ENCODE measurements at places on chromosomes 1 and 21. TPM values are rescaled to one million over a fixed set of nuclear protein-coding genes. Genes with fewer than 3 reads are reported as not detected.

CD1B gene
- not detected for total RNA-seq

OPTC gene
- not detected for total RNA-seq

AIRE gene
- not detected for total RNA-seq

DNA sequence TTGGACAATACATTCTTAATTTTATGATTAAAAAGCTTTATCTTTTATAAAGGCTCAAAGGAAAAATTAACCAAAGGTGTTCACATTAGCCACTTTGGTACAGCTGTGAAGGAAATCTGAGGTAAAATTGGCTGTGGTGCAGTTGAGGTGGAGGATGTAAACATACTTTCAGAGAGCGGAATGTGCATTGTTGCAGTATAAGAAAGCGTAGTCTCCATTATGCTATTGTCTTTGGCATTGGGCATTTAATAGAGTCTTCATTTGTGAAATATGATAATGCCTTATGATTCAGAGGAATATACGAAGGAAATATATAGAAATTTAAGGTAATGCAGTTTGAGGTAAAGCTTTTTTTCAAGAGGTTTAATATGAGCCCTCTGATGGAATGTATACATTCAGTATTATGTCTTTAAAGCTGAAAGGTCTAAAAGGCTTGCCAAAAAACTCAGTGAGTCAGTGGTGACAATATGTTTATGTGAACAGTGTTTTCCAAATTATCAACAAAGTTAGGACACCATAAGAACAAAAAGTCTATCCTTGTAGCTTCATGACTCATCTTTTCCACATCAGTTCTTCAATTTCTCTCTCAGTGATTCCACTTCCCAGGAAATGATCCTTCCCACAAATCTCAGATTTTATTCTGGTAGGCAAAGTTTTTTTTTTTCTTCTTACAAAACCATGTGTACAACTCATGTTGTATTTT is 26.9 kb upstream of the DDR2 start:
- no peak overlapping the region for H3K4me3 ChIP-seq
- H3K36me3 ChIP-seq: peaks cover 29% of the 10 kb centered on the region
- no peak overlapping the region for H3K27ac ChIP-seq
- H3K4me1 ChIP-seq: no peaks in the 10 kb centered on the region

DNA sequence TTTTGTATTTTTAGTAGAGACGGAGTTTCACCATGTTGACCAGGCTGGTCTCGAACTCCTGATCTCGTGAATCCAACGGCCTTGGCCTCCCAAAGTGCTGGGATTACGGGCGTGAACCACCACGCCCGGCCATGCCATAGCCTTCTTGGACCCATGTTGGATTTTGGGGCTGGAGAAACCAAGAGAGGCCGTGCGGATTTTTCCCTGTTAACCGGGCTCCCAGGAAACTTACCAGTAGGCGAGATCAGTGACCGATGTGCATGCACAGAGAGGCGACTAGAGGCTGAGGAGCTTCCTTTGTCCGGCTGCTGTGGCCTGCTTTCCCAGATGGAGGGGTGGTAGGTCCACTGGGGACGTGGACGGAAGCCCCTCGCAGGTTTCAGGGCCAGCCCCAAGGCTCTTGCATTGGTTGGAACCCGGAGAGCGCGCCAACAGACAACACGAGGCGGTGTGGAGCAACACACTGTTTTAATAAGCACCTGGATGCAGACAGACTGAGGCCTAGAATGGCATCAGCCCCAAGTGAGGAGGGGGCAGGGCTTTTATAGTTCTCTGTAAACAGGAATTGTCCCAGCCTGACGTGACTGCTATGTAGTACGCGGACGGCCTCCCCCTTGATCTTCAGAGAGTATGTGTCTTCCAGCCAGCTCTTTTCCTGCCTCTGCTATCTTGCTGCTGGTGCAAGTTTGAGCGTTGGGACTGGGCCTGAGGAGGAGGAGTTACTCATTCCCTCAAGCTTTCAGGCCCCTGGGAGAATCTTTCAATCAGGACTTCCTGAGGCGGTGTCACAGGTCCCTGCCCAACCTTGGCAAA is at the start of gene ERVH48-1:
Gene ERVH48-1, minus strand, starts transcription at position 517 of the 813 bp plus-strand sequence. CDS start 6,624 bp downstream, outside the sequence.
- peak within 1 kb of the TSS; percentile 30 for H3K27ac ChIP-seq
- peaks cover 15% of the 10 kb centered on the region for H3K4me1 ChIP-seq
- H3K36me3 ChIP-seq: no peaks in the 10 kb centered on the region
- no peak for DNase-seq
- H3K4me3 ChIP-seq: no peak within 1 kb of the TSS

DPT gene
- 11.5 TPM for total RNA-seq

CD48 gene
- total RNA-seq: 32.1 TPM

GRCh38 chr1:61149010-61149860 is 66.9 kb downstream of the NFIA start:
- H3K27ac ChIP-seq: no peak overlapping the region
- no peak for DNase-seq
- no peaks in the 10 kb centered on the region for H3K36me3 ChIP-seq
- H3K27me3 ChIP-seq: no peaks in the 10 kb centered on the region
- H3K4me1 ChIP-seq: peaks cover 3% of the 10 kb centered on the region

SYTL1 gene
- 41.7 TPM for total RNA-seq

Data from upper lobe of left lung (tissue), 6 donors.